ENCODE measurements at places on chromosomes 4 and X.

GRCh38 chr4:174616661-174617060 lies 94.4 kb upstream of the HPGD start:
- DNase-seq, result no peak

DNA sequence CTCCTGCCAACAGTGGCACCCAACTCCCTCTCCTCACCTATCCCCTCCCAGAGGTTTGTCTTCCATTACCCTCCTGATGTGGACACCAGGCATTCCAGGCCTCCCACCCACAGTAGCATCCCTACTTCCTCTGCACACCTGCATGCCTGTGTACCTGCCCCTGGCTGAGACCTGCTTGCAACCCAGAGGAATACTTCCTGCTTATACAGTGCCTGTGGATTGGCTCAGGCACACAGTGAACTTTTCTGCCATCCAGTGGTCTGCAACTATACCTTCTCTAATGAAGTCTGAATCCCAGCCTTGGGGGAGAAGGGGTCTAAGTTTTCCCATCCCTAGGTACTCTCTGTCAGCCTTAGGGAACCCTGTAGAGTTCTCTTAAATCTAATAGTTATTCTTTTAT lies 169.9 kb downstream of the IQCM start:
- no peak for DNase-seq

DNA sequence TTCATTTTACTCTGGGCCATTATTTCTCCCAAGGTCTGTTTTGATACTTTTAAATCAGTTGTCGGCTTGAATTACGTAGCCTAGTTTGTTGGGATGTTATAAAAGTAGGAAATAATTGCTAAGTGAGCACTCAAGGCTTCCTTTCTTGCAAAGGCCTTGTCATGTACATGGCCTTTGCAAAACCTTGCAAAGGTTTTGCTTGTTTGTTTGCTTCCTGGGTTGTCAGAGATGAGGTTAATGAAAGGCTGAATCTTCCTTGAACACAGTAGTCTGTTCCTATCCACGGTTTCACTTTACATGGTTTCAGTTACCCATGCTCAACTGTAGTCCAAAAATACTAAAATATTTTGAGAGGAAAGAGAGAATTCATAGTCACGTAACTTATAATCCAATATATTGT lies 113.5 kb downstream of the NAA11 start:
- no peak for DNase-seq

DNA sequence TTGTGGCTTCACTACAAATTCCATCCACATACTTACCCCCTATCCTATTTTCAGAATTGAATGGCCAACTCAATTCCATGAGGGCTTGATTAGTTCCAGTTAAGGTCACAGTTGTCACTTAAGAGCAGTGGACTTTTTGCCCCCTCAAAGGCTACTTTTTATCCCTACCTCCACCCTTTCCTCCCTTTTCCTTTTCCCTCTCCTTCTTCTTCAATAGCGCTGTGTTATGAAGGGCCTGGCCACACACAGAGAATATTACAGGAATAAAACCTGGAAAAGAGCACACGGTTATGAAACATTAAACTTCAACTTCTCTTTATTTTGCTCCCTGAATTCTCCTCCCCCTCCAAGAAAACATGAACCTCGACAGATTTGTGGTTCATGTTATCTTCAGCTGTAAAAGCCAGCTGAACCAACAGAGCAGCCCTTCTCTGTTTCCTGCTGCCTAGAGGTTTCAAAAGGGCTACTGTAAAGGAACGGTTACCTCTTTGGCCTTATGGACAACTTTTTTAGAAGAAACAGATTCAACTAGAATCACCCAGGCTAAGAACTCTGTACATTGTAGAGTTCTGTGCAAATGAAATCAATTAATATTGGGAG lies 87.0 kb upstream of the RPL34 start:
- DNase-seq, result no peak

DNA sequence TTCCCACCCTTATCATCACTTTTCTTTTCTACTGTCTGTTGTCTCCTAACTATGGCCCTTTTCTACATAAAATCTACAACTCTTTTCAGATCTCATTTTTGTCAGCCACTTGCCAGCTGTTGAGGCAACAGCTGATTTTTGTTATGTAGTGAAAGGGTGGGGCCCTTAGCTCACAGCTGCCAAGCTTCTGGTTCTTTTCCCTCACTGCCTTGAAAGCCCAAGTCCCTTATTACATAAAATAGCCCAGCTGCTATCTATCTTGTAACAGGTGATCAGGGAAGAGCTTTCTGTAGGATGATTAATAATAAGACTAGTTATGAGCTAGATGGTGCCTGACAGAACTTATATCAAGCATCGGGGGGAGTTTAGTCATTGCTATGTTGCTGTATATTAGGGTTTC lies 45.9 kb downstream of the ADGRL3 start:
- DNase-seq, result no peak

DNA sequence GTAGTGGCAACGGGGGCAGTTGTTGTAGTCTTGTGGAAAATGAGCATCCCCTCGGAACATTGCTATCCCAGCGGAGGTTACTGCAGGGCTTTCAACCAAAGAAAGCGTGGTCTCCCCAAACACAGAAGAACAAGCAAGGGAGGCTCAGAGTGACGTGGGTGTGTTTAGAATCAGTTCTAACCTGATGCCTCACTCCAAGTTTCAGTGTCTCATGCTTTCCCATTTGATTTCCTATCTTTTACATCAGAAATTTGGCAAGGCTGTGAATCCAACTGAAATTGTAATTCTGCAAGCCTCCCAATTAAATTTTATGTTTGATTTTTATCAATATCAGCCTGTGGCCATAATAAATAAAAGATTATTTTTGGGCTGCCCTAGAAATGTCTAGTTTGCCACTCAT lies 156.1 kb upstream of the LNX1 start:
- no peak for DNase-seq

DNA sequence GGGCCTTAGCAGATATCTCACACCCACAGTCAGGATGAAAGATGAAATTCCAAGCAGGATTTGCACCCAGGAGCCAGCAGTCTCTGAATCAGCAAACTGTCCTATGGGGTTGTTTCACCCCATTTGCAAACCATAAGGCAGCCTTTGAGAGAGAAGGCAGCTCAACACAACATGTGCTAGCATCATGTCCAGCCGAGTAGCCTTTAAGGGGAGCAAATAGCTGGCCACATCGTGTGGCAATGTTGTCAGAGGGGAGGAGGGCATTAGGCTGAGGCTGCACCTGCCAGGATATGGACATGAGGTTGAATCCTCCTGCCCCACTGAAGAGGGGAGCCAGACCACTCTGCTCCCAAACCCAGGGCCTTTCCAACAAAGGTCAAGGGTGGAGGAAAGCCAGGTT lies 20.6 kb upstream of the PJA1 start:
- no peak for DNase-seq

DNA sequence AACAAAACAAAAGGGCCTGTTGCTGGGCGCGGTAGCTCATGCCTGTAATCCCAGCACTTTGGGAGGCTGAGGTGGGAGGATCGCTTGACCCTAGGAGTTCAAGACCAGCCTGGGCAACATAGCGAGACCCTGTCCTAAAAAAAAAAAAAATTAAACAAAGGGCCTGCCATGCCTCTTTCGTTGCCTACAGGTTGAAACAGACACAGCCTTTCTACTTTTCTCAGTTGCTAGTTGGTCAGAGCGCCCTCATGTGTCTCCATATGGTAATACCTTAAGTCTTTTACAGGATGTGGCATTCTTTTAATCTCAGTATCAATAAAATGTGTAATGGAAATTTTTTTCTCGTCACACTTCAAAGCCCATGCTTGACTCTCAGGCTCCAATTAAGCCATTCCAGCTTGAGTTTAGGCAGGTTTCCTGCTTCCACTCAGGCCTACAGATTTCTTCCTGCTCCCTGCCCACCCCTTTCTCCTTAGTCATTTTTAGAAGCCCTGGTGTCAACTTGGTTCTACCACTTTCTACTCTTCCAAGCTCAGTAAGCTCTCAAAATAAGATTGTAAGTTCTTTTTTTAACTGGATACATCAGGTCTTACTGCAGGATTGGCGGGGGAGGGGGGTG lies 4.6 kb upstream of the SOWAHD start:
- no peak for DNase-seq

DNA sequence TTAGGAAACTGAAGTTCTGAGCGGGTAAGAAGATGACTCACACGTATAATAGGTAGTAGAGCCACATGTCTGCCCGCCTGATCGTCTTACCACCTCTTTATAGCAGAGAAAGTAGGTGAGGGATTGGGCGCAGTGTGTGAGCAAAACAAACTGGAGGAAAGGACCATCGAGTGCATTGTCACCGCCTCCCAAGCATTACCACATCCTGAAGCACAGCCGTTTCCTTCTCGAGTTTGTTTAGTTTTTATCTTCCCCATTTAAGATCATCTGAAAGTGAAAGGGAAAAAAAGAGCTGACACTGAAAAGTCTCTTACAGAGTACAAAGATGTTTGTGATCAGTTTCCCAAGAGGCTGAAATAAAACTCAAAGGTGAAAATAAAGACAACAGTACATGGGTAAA lies 14.8 kb downstream of the PDK3 start:
- DNase-seq, result no peak

GRCh38 chr4:19329631-19330030 lies 922.1 kb upstream of the SLIT2 start:
- DNase-seq, result peak; percentile 21

- no peak for DNase-seq
These were observed 18.8 kb downstream of the NFKB1 start for GRCh38 chr4:102519925-102520324.

DNA sequence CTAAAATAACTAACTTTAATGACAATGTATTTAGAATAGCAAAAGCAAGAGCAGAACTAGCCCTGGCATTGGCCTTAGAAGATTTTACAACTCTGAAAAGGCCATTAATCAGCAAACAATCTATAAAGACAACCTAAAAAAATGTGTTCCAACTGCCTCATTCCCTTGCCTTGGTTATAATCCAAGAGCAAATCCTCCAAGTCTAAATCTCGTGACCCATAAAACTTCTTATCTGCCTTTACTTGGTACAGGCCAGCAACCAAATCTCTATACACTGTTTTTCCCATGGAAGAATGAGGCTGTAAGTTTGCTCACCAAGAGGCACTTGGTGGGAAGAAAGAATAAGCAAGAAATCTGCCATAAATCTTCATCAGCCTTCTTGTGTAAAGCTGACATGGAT lies 175.3 kb upstream of the MID1 start:
- no peak for DNase-seq

DNA sequence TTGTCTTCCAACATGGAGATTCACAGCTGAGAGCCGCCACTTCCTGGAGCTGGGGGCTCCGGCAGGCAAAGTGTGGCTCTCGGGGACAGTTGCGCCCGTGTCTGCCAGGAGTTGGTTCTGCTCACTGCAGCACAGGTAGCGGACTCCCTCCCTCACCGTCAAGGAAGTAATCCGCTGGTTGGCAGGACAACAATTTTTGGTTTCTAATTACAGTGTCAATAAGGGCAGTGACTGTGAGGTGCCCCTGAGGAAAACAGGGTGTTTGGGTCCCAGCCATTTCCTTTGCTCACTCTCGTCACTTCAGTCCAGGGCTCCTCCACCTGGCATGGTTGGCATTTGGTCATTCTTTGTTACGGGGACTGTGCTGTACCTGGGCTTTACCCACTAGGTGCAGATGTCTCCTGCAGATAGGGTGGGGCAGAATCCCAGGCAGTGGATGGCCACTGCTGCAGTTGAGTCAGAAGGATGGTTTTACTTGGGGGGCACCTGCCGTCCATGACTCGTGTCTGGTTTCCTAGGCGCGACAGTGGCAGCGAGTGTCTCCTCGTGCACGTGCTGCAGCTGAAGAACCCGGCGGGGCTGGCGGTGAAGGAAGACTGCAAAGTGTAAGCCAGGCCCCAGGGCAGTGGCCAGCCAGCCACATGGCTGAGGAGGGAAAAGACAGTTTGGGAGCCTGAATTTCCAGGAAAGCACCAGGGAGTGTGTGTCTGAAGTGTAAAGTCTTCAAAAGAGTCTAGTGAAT lies 32.1 kb upstream of the CLCN4 start:
- DNase-seq, result no peak

Data from AG04450 (cell line).